Cortex of kidney (tissue), 1 donor: ENCODE measurements at places on chromosomes 6 and 20.

- DNase-seq = no peak
These were observed 679.5 kb downstream of the MAFB start for GRCh38 chr20:40009542-40009941.

DNA sequence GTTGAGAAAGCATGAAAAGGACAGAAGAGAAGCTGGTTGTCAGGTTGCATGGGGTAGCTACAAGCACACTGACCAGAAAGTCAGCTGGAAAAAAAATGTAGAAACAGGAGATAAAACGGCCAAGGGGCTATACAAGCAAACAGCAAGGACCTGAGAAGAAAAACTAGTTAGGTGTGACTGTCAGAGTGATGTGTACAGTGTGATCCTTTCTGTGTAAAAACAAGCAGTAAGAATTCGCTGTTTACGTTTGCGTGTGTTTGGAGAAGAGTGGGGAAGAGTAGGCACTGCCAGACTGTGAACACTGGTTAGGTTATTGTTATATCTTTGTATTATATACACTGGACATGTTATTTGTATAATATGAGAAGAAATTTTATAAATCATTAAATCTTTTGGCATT, 28.1 kb downstream of the PTPN1 start:
- DNase-seq = no peak

DNA sequence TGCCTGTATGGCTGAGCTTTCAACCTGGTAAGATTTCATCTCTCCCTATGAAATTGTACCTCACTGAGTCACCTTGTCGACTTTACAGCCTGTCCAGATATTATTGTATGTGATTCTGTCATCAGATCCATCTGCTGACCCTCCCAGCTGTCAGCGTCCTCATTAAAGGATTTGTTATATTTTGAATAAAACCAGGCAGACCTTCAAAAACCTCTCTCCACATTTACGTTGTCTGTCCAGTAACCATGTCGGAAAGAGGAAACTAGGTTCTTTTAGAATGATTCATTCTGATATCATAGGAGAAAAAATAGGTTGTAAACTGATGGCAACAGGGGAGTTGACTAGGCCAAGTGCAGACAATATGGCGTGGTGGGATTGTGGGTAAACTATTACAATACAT, 38.5 kb downstream of the TSPYL4 start:
- no peak for DNase-seq

DNA sequence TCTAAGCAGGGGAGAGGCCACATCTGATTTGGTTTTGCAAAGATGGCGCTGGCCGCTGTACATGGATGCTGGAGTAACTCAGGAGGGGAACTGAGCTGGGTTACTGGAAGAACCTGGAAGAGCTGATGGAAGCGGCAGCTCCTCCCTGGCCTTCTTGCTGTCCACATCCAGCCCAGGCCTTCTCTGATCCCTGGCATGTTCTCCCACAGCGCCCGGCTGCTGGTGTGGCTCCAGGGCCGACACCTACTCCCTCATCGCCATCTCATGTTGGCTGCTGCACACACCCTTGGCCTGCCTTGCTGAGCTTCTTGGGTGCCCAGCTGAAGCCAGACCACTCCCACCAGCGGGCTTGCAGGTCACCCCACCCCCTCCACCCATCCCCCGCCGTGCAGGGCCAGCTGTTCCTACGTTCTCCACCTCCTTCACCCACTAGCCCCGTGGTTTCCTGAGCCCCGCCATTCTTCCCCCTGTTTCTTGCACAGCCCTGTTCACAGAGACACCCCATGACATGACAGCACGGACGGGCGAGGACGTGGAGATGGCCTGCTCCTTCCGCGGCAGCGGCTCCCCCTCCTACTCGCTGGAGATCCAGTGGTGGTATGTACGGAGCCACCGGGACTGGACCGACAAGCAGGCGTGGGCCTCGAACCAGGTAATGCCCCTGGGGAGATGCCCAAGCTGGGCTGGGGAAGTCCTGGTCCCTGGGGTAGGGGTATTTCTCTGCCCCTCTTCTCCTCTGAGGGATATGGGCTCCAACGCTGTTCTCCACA, 28.4 kb downstream of the VSTM2L start:
- DNase-seq = no peak

- no peak for DNase-seq
These were observed 174.6 kb downstream of the GMPR start for GRCh38 chr6:16412982-16413381.
